Stimulated activated naive CD4-positive, alpha-beta T cell treated with Interleukin-2 at 50 U/mL for 16 hours (primary cell): ENCODE measurements at places on chromosomes 5 and 9.

DNA sequence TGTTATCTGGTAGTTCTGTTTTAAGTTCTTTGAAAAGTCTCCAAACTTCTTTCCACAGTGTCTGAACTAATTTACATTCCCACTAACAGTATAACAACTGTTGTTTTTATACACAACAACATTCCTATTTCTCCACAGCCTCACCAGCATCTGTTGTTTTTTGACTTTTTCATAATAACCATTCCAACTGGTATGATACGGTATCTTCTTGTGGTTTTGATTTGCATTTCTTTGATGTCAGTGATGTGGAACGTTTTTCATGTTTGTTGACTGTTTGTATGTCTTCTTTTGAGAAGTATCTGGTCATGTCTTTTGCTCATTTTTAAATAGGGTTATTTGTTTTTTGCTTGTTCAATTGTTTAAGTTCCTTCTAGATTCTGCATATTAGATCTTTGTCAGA, 12.6 kb upstream of the GRAMD2B start:
- DNase-seq, result no peak

GRCh38 chr9:92094655-92095054, 20.6 kb downstream of the SPTLC1 start:
- DNase-seq, result no peak

DNA sequence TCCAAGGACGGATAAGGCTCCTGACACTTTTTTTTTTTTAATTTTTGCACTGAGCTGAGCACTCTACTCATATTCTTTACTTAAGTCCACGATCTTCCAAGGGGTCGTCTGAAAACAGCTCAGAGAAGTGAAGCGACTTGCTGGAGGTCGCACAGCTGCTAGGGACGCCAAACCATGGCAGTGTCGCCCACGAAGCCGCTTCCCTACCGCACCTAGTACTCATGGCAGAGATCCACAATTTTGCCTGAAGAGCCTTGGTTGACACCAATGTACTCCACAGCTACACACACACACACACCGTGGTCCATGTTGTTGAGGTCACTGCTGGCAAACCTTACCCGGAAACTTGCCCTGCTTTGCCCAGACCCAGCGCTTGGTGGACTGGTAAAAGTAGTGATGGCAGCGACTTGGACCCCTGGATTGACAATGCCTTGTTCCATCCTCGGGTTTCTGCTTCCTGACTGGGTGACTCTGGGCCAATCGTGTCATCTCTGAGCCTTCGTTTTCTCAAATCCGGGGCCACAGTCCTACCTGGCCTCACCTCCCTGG, 521 bp upstream of the SLIT3 start:
- DNase-seq, result no peak

DNA sequence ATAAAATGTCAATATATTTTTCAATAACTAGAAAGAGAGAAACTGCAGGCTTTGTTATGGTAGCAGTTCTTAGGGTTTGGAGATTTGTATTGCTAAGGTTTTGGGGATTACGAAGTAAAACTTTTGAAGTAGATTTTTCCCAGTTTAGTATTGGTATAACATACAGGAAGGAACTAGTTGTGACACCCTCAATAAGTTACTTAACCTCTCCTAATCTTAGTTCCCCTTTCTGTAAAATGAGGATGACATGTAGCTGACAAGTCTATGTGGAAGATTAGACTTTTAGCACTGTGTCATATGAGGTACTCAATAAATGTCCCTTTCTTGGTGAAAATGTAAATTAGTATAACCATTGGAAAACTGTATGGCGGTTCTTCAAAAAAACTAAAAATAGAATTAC, 73.4 kb upstream of the ATG10 start:
- no peak for DNase-seq

DNA sequence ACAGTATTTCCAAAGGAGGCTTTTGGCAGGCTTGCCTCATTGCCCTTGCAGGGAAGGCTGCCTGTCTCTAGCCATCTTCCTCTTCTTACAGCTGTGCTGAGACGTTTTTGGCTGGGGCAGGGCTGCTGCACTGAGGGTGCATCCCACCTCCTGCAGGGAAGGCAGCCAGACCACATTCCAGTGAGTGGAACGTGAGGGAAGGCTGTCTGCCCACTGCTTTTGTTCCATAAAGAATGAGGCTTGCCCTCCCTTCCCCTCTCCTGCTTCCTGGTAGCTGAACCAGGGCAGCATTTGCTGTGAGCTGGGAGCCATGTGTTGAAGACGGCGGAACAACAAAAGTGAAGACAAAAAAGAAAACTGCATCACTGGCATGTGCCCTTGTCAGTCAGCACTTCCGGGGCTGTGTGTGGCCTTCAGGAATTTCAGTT, 16.8 kb downstream of the MGAT1 start:
- no peak for DNase-seq

GRCh38 chr5:892394-893136, at the start of the genes BRD9 and TRIP13:
BRD9 (minus strand) TSS chr5:892801; CDS start chr5:892657, 144 bp downstream.
TRIP13 (plus strand) TSS chr5:892884; CDS start chr5:892999, 115 bp downstream.
- DNase-seq, result peak; percentile 82

DNA sequence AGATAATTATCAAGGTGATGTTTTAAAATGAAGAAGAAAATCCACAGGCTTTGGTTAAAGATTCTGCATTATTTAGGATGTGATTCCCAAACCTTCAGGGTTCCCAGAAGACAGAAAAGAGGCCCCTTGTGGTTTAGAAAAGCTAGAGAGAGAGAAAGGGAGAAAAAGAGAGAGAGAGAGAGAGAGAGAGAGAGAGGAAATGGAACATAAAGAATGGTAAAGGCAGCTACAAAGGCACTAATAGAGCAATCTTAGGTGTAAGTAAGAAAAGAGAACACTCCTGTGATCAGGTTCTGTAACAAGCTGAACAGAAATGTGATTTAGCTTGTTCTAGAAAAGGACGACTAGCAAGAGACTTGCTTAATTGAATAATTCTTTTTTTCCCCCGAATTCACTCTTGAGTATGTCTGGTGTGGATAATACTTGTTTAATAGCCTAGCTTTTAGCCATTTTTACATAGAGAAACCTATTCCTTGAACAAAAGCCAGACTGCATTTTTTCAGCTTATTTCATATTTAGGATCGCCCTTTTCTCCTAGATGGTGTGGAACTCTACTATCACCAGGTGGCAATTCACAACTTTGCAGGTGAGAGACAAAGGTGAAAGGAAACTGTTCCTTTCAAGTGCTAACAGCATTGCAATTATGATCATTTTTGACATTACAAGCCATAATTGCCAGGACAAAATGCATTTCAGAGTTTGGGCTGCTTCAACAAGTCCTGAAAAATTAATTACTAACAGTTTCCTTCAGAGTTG, 57.6 kb upstream of the SH3GL2 start:
- DNase-seq, result no peak

DNA sequence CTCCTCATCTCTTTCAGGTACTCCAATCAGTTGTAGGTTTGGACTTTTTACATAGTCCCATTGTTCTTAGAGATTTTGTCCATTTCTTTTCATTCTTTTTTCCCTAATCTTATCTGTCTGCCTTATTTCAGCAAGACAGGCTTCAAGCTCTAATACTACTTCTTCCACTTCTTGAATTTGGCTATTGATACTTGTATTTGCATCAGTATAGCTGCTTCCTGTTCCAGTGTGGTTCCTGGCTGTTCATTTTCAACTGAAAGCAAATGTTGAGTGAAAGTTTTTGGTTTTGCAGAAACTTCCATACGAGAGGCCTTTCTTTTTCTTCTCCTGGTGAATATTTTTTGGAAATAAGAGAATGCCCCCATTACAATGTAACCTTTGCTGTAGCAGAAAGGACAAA, 12.0 kb upstream of the IFNA1 start:
- no peak for DNase-seq

GRCh38 chr9:17520268-17521064, 58.4 kb upstream of the SH3GL2 start:
- DNase-seq, result no peak

- no peak for DNase-seq
Observed at GRCh38 chr5:143010351-143010750, 240.2 kb downstream of the ARHGAP26 start.

- DNase-seq, result no peak
Observed at GRCh38 chr9:33107762-33108161, 31.3 kb upstream of the SMU1 start.

- DNase-seq, result no peak
Observed at GRCh38 chr5:56325039-56325438, 91.9 kb upstream of the ANKRD55 start.

DNA sequence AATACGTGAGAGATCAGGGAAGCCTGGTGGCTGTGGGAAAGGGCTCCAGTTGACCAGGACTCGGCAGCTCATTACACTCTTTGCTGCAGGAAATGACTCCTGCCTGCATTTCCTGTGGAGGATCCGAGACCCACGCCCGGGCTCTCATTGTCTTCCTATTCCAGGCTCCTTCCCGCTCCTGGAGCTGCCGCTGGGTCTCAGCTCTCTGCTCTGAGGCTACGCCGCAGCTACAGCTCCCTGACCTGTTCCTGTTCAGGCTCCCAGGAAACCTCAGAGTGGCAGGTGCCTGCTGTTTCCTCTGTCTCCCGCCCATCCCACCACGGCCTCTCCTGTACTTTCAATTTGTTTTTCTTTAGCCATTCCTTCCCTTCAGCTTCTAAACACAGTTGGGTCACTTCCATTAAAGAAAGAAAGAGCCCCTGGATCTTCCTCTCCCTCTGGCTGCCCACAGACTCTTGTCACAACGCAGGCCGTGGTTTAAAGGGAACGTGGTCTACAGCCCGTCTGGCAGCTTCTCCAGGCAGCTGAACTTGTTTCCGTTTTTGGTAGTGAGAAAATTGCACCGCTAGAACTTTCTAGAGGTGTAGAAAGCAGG, 71.5 kb downstream of the IL6ST start:
- no peak for DNase-seq

GRCh38 chr9:110410961-110411360, 73.3 kb upstream of the TXNDC8 start:
- DNase-seq, result no peak

- no peak for DNase-seq
Observed at GRCh38 chr5:60727033-60727679, 27.2 kb upstream of the DEPDC1B start.

DNA sequence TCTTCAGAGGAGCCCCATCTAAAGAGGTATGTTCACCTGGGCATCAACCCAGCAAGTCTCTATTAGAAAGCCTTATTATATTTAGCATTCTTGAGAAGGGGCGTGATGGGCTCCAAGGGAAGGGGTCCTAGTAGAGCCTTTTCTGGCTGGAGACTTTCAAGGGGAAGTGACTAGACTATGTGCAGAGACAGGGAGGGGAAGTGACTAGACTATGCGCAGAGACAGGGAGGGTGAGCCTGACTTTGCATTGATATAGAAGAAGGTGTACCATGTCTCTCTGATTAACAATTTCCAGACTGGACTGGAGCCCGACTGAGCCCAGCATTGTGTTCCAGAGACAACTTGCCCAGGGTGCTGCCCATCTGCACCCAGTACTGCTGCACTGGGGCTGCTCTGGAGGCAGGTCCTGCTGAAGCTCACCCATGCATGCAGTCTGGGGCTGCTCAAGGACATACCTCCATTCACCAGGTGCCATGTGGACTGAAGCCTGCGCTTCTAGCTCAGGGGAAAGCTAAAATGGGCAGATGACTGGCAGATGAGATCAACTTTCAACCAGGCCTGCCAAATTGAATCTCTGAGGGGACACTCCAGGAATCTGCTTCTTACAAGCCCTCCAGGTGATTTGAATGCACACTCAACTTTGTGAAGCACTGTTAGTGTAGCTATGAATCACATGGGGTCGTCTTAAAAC, 83.0 kb upstream of the GNA14 start:
- DNase-seq, result no peak

GRCh38 chr5:15968993-15969392, 210.6 kb downstream of the MARCHF11 start:
- no peak for DNase-seq

DNA sequence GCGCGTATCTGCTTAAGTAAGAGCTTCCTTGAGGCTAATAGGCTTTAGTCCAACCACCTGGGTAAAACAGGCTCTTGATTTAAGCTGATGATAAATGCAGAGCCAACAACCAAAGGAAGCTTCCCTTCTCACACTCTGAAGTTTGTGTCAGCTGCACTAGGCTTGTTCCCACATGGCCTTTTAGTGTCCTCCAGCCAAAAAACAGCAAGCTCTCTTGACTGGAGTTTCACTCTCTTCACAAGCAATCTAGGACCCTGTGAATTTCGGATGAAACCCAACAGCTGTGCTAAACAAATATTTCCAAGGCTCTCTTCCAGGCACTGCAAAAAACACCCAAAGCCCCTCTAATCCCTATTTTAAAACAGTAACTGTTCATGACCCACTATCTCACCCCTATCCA, 63.9 kb downstream of the SAXO1 start:
- DNase-seq, result no peak

DNA sequence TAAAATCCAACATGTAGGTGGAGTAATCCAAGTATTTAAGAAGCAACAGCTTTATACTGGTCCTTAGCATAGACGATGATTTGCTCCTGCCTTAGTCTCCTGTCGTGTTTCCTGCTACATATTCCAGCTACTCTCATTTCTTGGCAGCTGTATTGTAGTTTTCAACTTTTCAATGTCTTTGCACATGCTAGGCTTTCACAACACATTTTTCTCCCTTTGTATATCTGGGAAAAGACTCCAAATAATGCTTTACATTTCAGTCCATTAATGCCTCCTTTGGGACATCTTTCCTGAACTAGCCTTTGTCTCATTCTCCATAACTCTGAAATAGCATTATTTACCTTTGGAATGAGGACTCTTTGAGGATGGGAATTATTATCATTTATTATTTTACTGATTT, 508.0 kb downstream of the PTPRD start:
- DNase-seq, result no peak

DNA sequence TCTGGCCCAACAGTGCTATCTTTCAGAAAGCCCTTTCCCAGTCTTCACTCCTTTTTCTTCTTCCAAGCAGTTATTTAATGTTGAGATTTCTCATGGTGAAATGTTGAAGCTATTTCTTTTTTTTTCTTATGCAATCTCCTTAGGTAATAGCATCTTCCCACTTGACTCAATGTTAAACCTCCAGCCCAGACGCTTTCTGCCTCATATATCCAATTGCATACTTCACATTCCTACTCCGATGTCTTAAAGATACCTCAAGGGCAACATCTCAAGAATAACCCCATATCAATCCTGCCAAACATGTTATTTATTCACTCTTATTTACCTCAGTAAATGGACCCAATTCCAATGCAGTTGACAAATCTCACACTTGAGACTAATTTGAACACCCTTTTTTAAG, 187.3 kb downstream of the CDH12 start:
- DNase-seq, result no peak

GRCh38 chr9:99666571-99666970, 155.1 kb upstream of the NR4A3 start:
- no peak for DNase-seq

DNA sequence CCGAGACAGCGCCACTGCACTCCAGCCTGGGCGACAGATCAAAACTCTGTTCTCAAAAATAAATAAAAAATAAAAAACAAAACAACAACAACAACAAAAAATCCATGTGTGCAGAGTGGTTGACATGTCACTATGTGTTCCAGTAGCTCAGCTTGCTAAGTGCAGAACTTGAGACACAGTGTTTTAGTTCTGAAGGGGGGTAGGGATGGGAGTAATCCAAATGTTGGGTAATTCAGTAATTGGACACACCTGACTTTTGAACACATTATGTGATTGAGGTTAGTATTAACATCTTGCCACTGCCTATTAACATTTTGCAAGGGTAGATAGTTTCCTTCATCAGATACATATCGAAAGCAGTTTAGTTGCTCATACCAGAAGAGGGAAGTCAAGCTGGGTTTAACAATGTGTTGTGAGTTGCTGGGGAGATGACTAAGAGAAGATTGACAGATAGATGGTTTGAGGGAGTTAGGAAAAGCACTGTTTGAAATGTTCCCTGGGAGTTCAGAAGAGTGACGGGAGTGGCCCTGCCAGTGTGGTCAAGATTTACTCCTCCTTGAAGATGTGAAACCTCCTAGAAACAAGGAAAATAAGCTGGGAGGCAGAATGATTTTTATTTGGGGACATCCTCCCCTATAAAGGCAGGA, 928 bp downstream of the HACD4 start:
- no peak for DNase-seq
